Globus pallidus (tissue), 1 donor: ENCODE measurements at places on chromosomes 7 and 10.

DNA sequence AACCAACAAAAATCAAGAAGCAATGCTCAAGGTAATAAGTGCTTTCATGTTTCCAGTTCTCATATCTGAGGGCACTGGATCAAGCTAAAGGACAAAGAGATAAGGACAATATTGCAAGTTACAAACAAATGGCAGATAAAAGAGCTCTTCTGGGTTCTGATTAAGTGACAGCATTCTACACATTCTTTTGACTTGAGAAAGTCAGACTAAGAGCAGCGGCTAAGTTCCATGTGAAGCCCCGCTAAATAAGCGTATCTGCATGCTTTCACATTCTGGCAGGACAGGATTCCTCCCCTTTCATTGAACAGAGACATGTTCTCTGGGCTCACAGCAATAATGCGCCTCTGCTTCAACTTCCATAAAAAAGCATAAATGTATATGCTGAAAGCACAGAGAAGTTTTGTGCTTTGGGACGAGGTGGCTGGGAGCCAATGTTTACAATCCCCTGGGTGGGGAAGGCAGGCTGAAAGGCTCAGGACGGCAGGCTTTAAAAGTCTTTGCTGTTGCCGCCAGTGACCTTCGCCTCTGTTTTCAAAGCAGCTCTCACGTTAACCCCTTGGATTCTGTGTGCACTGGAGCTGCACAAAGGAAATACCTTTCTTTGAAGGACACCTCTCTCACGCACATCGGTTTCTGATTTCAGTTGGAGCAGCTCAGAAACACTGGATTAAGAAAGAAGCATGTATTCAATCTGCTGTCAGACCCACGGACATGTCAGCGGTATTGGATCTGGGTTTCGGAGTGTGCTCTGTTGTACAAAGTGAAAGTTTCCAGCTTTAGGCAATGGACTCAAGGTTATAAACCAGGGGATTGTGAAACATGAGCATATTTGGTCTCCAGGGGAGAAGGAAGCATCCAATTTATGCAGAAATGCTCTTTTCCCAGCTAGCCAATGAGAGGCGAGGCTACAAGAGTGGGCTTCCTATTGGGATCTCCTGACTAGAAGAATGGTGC lies 105.4 kb upstream of the FAM133B start:
- DNase-seq: peak; percentile 63

DNA sequence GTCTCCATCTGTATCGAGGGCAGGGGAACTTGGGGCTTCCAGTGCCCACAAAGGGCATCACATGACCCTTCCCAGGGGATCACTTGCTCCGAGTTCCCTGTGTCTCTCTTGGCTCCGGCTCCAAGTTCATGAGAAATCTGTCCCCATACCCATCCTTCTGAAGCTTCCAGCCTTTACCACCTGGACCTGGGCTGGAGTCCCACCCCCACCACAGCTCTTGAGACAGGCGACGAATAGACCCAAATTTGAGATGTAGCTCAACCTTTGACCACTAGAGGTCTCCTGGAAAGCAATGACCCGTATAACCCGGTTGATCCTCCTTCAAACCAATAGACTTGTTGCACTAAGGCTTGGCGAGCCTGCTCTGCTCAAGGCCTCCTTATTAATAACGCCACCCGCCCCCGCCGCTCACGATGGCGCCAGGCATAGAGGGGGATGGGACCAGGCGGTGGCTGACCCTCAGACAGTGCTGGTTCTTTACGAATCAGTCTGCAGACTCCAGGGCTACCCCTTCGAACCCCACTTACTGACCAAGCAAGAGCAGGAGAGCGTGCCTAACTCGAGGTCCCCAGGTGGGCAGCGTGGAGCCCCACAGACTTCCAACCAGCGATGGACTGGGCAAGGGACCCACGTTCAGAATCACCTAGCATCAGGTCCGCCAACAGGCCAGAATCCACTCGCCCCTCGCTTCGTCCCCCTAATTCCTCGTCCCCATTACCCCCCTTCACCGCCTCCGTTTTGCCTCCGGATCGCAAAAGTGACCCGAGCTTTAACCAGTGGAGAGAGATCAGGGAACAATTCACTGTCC lies 4.4 kb upstream of the ARID5B start:
- peak; percentile 85 for DNase-seq

GRCh38 chr7:104207348-104207730 lies 474 bp downstream of the ORC5 start:
- no peak for DNase-seq

- DNase-seq: peak; percentile 66
These were observed 240.2 kb upstream of the INHBA start for GRCh38 chr7:41943094-41943577.

- DNase-seq: no peak
These were observed 215.1 kb upstream of the FRMD4A start for GRCh38 chr10:14545827-14546226.

- no peak for DNase-seq
These were observed 5.5 kb downstream of the RBP4 start for GRCh38 chr10:93595378-93596161.

DNA sequence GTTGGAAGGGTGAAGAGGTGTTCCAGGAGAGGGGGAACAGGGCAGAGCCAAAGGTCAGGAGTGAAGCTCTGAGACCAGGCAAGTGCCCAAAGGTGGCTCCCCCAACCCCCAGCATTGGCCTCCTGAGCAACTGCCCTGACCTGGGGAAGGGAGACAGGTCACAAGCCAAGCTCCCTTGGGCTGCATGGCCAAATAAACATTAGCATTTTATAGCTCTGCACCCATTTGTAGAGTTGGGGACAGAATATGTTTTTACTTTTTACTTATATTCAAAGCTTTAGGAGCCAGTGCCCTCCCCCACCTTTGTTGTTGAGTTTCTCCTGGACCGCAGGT lies 4.0 kb downstream of the UNC5B start:
- no peak for DNase-seq

GRCh38 chr10:111081595-111081994 lies 4.8 kb downstream of the ADRA2A start:
- DNase-seq: no peak

DNA sequence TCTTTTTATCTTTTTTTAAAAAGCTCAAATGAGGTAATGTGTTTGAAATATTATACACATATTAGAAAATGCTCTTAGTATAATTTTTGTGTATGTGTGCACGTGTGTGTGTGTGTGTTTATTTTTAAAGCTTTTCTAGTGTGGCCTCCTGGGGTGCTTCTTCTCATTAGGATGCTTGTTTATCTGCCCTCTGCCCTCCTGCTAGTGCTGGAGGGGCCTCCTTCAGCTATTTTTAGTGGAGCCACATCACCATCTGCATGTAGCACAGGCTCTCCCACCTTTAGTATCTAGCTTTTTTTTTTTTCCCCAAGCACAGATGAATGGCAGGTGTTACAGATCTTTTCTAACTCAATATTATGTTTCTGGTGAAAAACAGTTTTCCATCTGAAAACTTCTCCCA lies 155.7 kb upstream of the TMEM229A start:
- DNase-seq: no peak

DNA sequence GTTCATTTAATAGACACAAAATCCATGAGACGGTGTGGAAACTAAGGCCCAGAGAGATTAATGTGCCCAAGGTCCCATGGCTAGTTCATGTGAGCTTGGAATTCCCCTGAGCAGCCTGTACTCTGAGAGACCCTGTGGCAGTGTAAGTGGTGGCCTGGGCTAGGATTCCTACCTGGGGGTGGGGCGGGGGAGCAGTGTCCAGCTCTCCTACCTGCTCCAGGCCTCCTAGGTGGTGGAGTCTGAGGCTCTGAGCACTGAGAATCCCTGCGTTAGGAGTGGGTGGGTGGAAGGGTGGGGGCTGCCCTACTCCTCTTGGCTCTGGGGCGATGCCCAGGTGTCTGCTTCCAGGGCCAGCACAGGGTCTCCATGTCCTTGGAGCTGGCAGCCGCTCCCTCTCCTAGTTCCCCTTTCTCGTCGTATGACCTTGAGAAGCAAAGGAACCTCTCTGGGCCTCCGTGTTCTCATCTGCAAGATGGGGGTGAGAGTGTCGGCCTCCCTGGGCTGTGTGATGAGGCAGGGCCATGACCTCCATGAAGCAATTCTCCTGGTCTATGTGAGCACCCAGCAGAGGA lies 2.5 kb downstream of the SNCG start:
- DNase-seq: no peak

DNA sequence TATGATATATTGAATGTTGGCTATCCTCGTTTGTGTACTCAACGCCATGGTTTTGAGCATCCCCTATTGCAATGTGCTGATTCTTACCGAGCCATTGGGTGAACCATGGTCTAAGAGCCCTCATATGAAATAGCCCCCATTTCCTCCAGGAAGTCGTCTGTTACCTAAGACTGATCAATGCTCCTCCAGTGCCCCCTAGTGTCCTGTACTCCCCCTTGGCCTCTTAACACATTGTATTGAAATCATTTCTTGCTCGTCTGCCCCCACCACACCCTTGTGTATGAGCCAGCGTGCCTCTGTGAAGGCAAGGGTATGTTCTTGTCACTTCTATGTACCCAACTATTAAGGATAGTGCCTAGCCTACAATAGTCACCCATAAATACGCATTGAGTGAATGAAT lies 11.2 kb upstream of the SLC35B4 start:
- peak; percentile 60 for DNase-seq

DNA sequence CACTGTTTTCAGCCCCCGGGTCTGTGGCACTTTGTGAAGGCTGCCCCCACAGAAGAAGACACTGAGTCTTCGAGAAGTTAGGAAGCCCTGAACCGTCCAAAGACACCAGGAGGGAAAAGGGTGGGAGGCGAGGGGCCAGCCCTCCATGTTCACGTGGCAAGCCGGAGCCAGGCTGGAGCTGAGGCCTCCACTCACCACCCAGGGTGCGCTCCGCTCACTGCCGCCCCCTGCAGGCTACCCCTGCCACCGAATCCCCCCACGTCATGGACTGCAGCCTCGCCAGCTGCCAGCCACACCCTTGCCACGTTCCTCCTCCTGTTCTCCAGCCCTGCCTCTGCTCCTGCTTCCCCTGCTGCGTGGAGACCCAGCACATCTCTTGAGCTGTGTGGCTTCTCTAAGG lies 59.0 kb upstream of the EN2 start:
- no peak for DNase-seq

DNA sequence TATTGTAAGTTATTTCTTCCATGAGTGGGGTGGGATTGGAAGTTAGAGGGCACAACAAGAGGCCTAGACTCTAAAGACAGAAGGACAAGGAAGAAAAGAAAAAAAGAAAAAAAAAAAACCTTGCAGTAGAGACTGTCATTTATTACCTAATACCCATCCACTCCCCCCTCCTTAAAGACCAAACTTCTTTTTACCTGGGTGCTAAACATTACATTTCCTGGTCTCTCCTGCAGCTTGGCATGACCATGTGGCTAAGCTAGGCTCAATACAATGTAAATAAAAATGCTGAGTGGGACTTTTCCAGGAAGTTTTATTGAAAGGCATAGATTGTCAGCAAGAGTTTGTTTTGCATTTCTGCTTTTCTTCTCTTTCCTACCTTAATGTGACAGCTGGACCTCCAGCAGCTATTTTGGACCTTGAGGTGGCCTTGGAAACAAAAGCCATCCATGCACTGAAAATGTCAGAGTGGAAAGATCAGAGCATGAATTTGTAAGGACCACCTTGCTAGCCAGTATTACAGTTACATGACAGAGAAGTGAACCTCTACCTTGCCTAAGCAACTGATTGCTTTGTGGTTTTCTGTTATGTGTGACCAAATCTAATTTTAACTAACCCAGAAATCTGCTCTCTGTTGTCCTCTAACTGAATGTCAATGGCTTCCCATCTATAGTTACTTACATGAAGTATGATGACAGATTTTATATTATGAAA lies 81.3 kb upstream of the SFMBT2 start:
- no peak for DNase-seq

GRCh38 chr10:101131962-101132635 lies 999 bp downstream of the TLX1 start:
- no peak for DNase-seq

DNA sequence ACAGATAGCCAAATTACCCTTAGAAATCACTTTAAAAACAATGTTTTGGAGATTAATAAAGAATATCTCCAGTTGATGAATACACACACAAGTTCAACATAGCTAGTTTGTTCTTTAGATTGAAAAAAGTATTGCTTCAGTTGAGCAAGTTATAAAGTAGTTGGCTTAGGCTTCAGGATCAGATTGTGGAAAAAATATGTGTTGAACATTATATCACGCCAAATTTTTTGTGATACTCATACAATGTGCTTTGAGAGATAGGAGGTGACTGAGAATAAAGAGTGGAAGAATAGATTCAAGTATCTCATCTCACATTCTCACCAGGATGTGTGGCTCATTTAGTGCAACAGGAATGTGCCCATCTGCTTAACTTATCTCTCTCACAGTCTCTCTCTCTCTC lies 553.3 kb downstream of the HTR7 start:
- no peak for DNase-seq

DNA sequence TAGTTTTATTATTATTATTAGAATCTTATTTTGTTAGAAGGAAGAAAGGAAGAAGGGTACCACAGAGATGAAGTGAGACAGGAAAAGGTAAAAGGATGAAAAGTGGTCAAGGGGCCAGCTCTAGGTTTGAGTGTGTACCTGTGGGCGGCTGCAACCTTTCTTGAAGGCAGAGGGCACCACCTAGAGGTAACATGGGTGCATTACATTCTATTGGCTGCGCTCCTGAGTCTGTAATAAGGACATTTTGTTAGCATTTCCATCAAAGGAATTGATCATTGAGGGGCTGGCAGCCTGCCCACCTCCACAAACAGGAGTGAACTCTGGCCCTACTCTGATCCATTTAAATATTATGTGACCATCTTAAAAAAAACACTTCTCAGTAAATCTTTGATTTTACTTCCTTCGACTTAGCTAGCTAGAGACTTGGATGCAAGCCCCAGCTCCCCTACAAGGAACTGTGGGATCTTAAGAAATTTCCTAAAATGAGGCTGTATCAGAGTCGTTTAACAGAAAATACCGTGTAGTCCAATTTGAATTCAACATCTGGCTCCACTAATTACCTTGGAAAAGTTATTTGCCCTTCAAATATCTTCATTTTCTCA lies 610.4 kb downstream of the IPMK start:
- peak; percentile 40 for DNase-seq

GRCh38 chr10:114363745-114364454 lies 40.4 kb downstream of the AFAP1L2 start:
- no peak for DNase-seq
